ENCODE measurements at places on chromosomes 3 and 15.
A peak's percentile ranks its signal among the peaks of the same experiment; 100 is the strongest.

- no peak for DNase-seq
Measured at GRCh38 chr15:29128671-29129070, 141.0 kb downstream of the NSMCE3 start.

DNA sequence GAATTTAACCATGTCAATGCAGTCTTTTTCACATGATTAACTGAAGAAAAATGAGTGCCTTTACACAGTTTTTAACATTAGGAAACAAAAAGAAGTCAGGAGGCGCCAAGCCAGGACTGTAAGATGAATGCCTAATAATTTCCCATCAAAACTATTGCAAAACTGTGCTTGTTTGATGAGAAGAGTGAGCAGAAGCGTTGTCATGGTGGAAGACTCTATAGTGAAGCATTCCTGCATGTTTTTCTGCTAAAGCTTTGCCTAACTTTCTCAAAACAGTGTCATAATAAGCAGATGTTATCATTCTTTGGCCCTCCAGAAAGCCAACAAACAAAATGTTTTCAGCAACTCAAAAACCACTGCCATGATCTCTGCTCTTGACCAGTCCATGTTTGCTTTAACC, 156.8 kb upstream of the CDIN1 start:
- no peak for DNase-seq

DNA sequence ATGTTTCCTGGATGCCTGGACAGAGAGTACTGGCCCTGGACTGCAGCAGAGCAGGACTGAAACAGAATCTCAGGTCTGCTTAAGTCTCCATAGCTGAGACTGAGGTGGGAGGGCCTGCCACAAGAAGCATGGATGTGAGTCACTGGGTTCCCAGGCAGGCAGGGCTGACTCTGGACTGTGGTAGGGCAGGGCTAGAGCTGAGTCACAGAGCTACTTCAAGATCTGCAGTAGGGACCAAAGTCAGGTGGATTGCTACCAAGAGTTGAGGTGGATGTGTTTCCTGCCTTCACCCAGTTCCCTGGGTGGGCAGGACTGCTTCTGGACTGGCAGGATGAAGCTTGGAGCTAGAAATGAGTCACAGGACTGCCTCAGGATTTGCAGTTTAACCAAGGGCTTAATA, 282.9 kb downstream of the AGBL1 start:
- DNase-seq = peak; percentile 2

- DNase-seq = no peak
Measured at GRCh38 chr15:77840991-77841775, 208.5 kb upstream of the LINGO1 start.

- no peak for DNase-seq
Measured at GRCh38 chr3:192879346-192880031, 38.2 kb downstream of the MB21D2 start.

GRCh38 chr3:58154626-58155449, 55.9 kb downstream of the DNASE1L3 start:
- no peak for DNase-seq

All from stimulated activated CD4-positive, alpha-beta T cell treated with anti-CD3 and anti-CD28 coated beads, Interleukin-2, amount 100 ng/mL, for 24 hours (primary cell).